CD4-positive, alpha-beta memory T cell (primary cell): ENCODE measurements at places on chromosomes 7 and 10. TPM values are rescaled to one million over a fixed set of nuclear protein-coding genes. Genes with fewer than 3 reads are reported as not detected.

- no peak overlapping the region for H3K4me3 ChIP-seq
- H3K4me1 ChIP-seq, result no peaks in the 10 kb centered on the region
- no peak overlapping the region for H3K27ac ChIP-seq
Measured at GRCh38 chr10:47112612-47113011, 187.4 kb upstream of the GDF10 start.

GRCh38 chr7:143013473-143013872, 13.5 kb downstream of the OR9A2 start:
- no peak overlapping the region for H3K27ac ChIP-seq
- DNase-seq, result no peak
- H3K36me3 ChIP-seq, result no peaks in the 10 kb centered on the region
- no peaks in the 10 kb centered on the region for H3K4me1 ChIP-seq
- H3K27me3 ChIP-seq, result no peaks in the 10 kb centered on the region
- no peak overlapping the region for H3K4me3 ChIP-seq

The TFEC gene
- total RNA-seq, result 0.70 TPM

- DNase-seq, result no peak
- no peaks in the 10 kb centered on the region for H3K27me3 ChIP-seq
- H3K27ac ChIP-seq, result no peak overlapping the region
- no peaks in the 10 kb centered on the region for H3K36me3 ChIP-seq
- H3K4me3 ChIP-seq, result no peak overlapping the region
- no peaks in the 10 kb centered on the region for H3K4me1 ChIP-seq
Measured at GRCh38 chr10:77321838-77322237, 315.8 kb downstream of the KCNMA1 start.

The LAMB1 gene
- not detected for total RNA-seq

- no peaks in the 10 kb centered on the region for H3K27me3 ChIP-seq
- no peaks in the 10 kb centered on the region for H3K4me1 ChIP-seq
- no peaks in the 10 kb centered on the region for H3K36me3 ChIP-seq
- no peak for DNase-seq
Measured at GRCh38 chr10:87712913-87713616, 53.4 kb downstream of the PAPSS2 start.

GRCh38 chr10:108561649-108562048, 1361.7 kb downstream of the XPNPEP1 start:
- H3K4me3 ChIP-seq, result no peak overlapping the region
- no peak for DNase-seq
- no peak overlapping the region for H3K27ac ChIP-seq
- H3K36me3 ChIP-seq, result no peaks in the 10 kb centered on the region
- H3K27me3 ChIP-seq, result no peaks in the 10 kb centered on the region

- no peak overlapping the region for H3K27ac ChIP-seq
- no peaks in the 10 kb centered on the region for H3K27me3 ChIP-seq
- DNase-seq, result no peak
- no peaks in the 10 kb centered on the region for H3K36me3 ChIP-seq
- no peaks in the 10 kb centered on the region for H3K4me1 ChIP-seq
Measured at GRCh38 chr7:150311146-150311545, 12.0 kb upstream of the LRRC61 start.

GRCh38 chr10:22648547-22648961, 65.8 kb downstream of the PIP4K2A start:
- DNase-seq, result peak; percentile 27
- peaks cover 100% of the 10 kb centered on the region for H3K4me1 ChIP-seq
- H3K4me3 ChIP-seq, result no peak overlapping the region
- H3K27me3 ChIP-seq, result no peaks in the 10 kb centered on the region

DNA sequence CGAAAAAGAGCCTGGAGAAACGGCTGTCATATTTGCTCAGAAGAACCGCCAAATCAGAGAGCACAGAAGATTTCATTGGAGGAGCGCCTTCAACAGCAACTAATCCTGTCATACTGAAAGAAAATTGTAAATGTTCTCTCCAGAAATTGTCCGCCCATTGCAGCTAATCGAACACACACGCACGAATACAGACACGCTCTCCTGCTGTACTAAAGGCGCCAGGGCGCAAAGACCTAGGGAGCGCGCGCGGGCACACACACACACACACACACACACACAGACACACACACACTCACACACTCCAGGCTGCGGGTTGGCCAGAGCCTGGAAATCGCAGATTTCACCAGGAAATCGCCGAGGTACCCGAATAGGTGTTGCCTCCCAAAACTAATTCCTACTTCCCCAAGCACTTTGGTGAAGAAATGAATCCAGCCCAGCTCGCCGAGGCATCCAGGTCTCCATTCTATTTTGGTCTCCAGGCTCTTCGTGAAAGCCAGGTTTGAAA, at the start of gene CHRM2:
CHRM2 (plus strand) TSS at position 157 of the 505 bp plus-strand sequence. CDS start 146,214 bp downstream, outside the sequence.
- H3K4me1 ChIP-seq, result no peaks in the 10 kb centered on the region
- DNase-seq, result no peak

DNA sequence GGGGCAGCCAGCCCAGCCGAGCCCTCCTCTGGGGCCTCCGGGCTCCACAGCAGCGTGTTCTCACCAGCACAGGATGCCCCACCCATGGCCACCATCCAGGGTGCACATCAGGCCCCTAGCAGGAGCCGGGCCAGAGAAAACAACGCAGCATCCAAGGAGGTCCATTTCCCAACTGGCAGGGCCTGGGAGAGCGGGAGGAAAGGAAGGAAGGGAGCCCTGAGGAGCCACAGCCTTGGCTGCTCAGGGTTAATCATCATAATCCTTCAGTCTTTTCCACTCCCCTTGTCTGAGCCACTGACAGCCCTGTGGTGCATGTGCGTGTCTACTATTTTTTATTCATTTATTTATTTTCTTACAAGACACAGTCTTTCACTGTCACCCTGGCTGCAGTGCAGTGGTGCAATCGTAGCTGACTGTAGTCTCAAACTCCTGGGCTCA, 3.6 kb downstream of the PLAC9 start:
- no peaks in the 10 kb centered on the region for H3K4me1 ChIP-seq
- no peaks in the 10 kb centered on the region for H3K36me3 ChIP-seq
- H3K27me3 ChIP-seq, result peaks cover 6% of the 10 kb centered on the region
- no peak overlapping the region for H3K27ac ChIP-seq
- H3K4me3 ChIP-seq, result no peak overlapping the region

GRCh38 chr7:80235334-80235733, 100.7 kb downstream of the GNAI1 start:
- no peaks in the 10 kb centered on the region for H3K36me3 ChIP-seq
- no peak for DNase-seq
- H3K27ac ChIP-seq, result no peak overlapping the region
- no peaks in the 10 kb centered on the region for H3K27me3 ChIP-seq

DNA sequence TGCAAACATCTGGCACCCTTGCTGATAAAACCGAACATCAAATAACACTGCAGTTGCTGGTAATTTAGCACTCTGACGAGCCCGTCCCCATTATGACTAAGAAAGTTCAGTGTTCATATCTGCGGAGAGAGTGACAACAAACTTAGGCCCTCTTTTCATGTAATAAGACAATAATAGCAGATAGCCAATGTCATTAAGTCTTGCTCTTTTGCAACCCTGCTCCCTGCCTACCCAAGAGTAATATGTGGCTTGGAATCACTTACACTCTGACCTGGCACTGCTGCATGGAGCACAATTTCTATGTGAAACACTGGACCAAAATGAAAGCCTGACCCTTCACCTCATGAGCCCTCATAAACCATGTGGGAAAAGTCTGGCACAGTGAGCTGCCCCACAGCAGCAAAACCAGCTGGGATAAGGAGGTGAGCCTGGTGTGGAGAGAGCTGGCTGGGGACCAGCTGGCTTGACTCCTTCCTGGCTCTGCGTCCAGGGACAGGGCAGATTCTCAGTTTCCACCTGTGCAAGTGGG, 86.5 kb downstream of the HIPK2 start:
- no peak for DNase-seq
- H3K27ac ChIP-seq, result no peak overlapping the region
- no peaks in the 10 kb centered on the region for H3K4me1 ChIP-seq
- peaks cover 5% of the 10 kb centered on the region for H3K36me3 ChIP-seq
- H3K27me3 ChIP-seq, result no peaks in the 10 kb centered on the region
- H3K4me3 ChIP-seq, result no peak overlapping the region
